ENCODE measurements at places on chromosomes 12 and 14. TPM values are rescaled to one million over a fixed set of nuclear protein-coding genes. Genes with fewer than 3 reads are reported as not detected.

Gene OLR1
- total RNA-seq, result not detected

Gene CD4
- 0.15 TPM for total RNA-seq

Gene INTS13
- 27.5 TPM for total RNA-seq

Gene APOF
- not detected for total RNA-seq

Gene KRT71
- total RNA-seq, result not detected

Gene PPP1R1A
- total RNA-seq, result not detected

Gene PRICKLE1
- total RNA-seq, result 3.6 TPM

Gene TEX52
- total RNA-seq, result not detected

Gene TECPR2
- total RNA-seq, result 31.1 TPM

Gene FAM181A
- total RNA-seq, result not detected

Gene KLRG1
- total RNA-seq, result 1.0 TPM

Gene PLA2G1B
- not detected for total RNA-seq

Gene PIGH
- total RNA-seq, result 14.7 TPM

Gene AGAP2
- total RNA-seq, result 0.15 TPM

Gene ESRRB
- under 0.01 TPM for total RNA-seq

Gene SLC35F4
- total RNA-seq, result not detected

Gene PPFIA2
- total RNA-seq, result 2.0 TPM

Gene DIO2
- 16.1 TPM for total RNA-seq

Gene FSCB
- total RNA-seq, result not detected

Gene SERPINA4
- not detected for total RNA-seq

Gene FLRT2
- 6.4 TPM for total RNA-seq

Gene ARHGDIB
- total RNA-seq, result 4.7 TPM

Gene HOXC4
- total RNA-seq, result 0.17 TPM

Gene SERPINA1
- total RNA-seq, result under 0.01 TPM

Gene IKBIP
- total RNA-seq, result 70.5 TPM

Gene SLC38A4
- total RNA-seq, result 1.2 TPM

Gene LRCOL1
- total RNA-seq, result not detected

Gene DIO3
- not detected for total RNA-seq

Gene LRTM2
- total RNA-seq, result not detected

Gene INSM2
- not detected for total RNA-seq

Gene SERPINA5
- not detected for total RNA-seq

Gene HEBP1
- total RNA-seq, result 29.4 TPM

Gene RPS6KA5
- total RNA-seq, result 3.2 TPM

Gene NKX2-8
- total RNA-seq, result not detected

Gene GARIN6
- not detected for total RNA-seq

Gene FAIM2
- total RNA-seq, result 2.6 TPM

Gene TMTC2
- total RNA-seq, result 12.4 TPM

Gene ADAMTS20
- not detected for total RNA-seq

Gene MANSC4
- total RNA-seq, result not detected

Gene RBMS2
- total RNA-seq, result 18.2 TPM

Gene WNK1
- total RNA-seq, result 101 TPM

Measured in smooth muscle cell of trachea (primary cell).